Right atrium auricular region (tissue), 2 donors: ENCODE measurements at places on chromosomes 13 and 19. TPM values are rescaled to one million over a fixed set of nuclear protein-coding genes. Genes with fewer than 3 reads are reported as not detected.

The NBEA gene
- 24.7 TPM for total RNA-seq

The SPACA4 gene
- not detected for total RNA-seq

The TTC9B gene
- total RNA-seq, result not detected

The TNNT1 gene
- total RNA-seq, result 46.5 TPM

The ELAVL3 gene
- total RNA-seq, result not detected

The CCDC70 gene
- total RNA-seq, result not detected

The CBARP gene
- total RNA-seq, result 2.4 TPM

The GPR180 gene
- 3.8 TPM for total RNA-seq

The ZNF491 gene
- total RNA-seq, result 1.6 TPM

GRCh38 chr13:39415008-39415802, 187.8 kb downstream of the LHFPL6 start:
- peak; percentile 64 for DNase-seq

GRCh38 chr19:8233370-8233769, 24.2 kb downstream of the CERS4 start:
- DNase-seq, result no peak

DNA sequence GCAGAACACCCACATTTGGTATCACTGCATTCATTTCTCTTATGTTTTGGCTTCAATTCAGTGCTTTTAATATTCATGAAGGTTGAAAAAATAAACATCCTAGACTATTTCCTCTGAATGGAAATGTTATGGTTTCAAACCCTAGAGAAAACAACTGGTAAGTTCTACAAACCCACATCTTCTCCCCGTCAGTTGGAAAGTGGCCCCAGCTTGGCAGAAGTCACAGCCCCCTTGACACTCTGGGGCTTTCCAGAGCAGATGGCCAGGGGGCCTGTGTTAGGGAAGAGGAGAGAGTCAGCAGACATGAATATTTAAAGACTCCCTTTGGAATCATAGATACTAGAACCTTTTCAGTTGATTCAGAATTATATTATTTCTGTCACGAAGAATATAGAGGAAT, 123.9 kb downstream of the SHISA2 start:
- no peak for DNase-seq

DNA sequence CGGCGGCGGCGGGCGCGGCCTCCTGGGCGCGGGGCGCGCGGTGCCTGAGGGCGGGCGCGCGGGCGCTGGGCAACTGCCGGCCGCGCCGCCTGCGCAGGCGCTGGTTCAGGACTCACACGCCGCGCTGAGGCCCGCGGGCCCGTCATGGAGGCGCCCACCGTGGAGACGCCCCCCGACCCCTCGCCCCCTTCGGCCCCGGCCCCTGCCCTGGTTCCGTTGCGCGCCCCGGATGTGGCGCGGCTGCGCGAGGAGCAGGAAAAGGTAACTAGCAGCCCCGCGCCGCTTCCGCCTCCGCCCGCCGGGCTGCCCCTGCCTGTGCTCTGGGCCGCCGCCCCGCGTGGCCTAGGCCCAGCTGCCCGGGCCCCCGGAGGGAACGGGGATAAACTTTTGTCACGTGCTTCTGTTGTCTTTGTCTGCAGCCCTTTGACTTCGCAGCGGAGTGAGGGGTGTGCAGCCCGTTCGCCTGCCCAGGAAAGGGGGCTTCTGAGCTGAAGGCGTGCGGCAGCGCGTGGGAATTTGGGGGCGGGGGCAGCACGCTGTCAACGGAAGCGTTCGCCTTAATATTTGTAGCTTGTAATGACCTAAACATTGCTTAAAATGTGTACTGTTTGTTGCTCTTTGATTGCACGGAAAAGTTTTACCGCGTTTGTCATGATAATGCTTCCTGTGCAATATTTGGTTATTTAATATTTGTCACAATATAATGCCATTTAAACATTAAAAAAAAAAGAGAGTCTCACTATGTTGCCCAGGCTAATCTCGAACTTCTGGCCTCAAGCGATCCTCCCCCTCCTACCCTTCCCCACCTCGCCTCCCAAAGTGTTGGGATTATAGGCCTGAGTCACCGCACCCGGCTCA, 594 bp downstream of the URI1 start:
- no peak for DNase-seq

DNA sequence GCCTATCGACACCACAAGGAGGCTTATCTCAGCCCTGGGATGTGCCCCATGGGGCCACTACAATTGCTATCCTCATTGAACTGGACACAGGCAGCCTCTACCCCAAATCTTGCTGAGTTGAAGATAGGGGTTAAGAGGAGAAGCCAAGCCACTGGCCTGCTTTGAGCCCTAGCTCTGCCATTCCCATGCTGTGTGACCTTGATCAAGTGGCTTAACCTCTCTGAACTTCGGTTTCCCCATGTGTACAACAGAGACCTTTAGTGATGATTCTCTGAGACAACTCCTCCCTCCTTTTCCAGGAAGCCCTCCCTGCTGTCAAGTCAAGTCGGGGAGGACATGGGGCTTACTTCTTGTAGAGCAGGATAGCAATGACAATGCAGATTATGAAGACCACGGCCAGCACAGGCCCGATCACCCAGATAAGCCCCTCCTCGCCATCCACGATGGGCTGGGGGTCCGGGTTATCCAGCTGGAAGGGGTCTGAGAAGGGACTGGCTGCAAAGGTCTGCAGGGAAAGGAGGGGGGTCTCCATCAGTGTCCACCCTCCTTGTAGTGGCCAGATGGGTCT, 121.6 kb downstream of the PTPRS start:
- DNase-seq, result no peak

- DNase-seq, result no peak
These were observed 12.8 kb upstream of the WASF3 start for GRCh38 chr13:26544707-26545106.

DNA sequence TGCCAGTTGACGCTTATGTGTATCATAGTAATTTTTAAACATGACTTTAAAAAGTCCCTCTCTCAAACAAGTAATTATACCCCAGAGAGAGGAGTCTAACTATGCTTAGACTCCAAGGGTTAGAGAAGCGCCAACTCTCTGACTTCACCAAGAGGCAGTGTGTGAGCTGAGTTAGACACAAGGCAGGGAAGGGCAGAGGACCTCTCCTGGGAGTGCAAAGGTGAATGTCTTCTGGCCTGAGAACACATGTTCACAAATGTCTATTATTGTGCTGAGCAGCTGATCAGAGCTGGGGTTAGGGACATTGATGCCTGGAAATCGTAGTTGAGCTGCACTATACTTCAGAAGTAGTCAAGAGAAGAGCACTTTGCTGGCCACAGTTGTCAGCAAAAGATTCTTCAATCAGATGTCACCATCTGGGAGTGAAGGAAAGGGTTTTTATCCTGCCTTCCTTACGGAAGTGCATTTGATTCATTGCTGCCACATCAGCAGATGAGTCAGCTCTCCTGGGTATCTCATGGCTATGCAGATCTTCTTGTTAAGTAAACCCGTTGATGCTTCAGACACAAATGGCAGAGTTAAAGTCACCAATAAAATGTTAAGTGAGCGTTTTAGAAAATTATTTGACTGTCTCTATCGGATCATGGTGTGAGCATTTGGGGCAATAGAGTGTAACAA, 283.2 kb upstream of the ARGLU1 start:
- no peak for DNase-seq

GRCh38 chr13:77285098-77285497, 41.8 kb downstream of the MYCBP2 start:
- DNase-seq, result no peak

DNA sequence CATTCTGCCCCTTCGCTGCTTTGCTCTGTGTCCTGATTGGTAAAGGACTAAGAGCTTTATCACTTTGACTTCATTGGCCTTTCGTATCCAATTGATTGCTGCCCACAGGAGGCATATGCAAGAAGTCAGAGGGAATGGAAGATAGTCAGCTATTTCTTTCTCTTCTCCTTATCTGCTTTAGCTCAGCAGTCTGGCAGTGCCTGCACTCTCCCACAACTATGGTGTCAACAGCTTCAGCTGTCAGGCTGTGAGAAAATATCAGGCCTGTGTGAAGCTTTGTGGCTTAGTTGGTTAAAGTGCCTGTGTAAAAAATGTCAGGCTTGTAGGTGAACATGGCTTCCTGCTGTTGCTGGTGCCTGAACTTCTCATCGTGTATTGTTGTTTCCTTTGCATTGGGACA, 243.0 kb downstream of the PCDH17 start:
- no peak for DNase-seq

- no peak for DNase-seq
These were observed 396 bp downstream of the RTN2 start for GRCh38 chr19:45496349-45496953.

GRCh38 chr13:65631078-65631477, 1599.1 kb downstream of the PCDH9 start:
- no peak for DNase-seq

- DNase-seq, result no peak
These were observed 62.9 kb downstream of the RASA3 start for GRCh38 chr13:114069376-114070097.

GRCh38 chr19:50554212-50554611, 14.0 kb downstream of the LRRC4B start:
- no peak for DNase-seq

DNA sequence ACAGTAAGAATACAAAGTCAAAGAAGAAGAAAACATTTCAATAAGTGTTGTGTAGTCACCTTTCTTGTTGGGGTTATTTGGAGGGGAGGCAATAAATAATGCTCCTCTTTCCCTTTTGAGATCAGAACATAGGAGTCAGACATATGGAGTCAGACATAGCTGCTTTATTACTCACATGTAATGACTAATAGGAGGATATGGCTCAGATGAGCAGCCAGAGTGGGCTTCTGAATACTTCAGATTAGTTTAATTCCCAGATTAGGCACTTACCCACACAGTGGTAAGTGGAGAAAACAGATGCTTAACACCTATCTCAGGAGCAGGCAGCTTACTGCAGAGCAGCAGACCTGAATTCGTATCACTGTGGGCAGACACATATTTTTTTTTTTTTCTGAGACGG, 31.7 kb upstream of the C1QTNF9B start:
- no peak for DNase-seq

- no peak for DNase-seq
These were observed 97.5 kb downstream of the RAB20 start for GRCh38 chr13:110463871-110464510.

- DNase-seq, result no peak
These were observed 909.5 kb upstream of the GPC6 start for GRCh38 chr13:92317066-92317465.

DNA sequence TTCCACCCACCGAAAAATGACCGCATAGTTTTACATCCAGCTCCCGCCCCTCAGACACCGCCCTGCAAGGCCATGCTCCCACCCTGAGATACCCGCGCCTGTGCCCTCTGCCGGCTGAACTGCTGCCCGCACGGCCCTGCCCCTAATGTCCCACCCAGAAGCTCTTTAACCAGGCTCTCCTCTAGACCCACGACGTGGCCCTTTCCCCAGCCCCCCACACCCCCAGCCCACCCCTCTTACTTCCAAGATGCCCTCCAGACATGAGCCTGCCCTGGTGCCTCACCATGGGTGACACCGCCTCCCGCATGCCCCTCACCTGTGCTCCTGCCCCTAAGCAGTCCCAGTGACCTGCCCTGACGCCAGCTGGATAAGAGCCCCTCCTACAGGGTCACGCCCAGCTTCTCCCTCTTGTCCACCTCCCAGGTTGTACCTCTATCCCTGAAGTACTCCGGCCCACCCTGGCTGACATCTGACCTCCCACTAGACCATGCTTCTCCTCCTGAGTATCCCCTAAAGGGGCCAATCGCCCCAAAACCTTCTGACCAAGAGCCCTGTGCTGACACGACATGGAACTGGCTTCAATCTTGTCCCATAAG, 51.2 kb downstream of the COLGALT1 start:
- no peak for DNase-seq

- no peak for DNase-seq
These were observed 34.6 kb upstream of the SLC10A2 start for GRCh38 chr13:103100830-103101229.

DNA sequence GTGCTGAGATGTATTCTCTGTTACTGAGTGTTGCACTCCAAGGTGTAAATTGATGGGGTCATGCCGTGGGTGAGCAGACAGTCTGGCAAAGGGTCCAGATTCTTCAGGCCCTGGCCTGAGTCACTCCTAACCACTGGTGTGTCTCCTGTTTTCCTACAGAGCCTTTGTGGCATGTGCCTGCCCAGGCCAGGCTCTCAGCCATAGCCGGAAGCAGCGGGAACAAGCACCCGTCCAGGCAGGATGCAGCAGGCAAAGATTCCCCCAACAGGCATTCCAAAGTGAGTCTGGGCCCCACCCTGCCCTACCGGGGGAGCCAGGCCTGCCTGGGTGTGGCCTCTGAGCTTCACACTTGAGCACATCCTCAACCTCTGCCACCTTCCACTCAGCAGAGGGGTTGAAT, 61.9 kb downstream of the DPF1 start:
- no peak for DNase-seq

GRCh38 chr13:76350399-76350798, 535.8 kb downstream of the KCTD12 start:
- DNase-seq, result no peak

GRCh38 chr19:10412257-10412977, 7.9 kb upstream of the PDE4A start:
- no peak for DNase-seq
